ENCODE measurements at places on chromosomes 1 and 21.

- DNase-seq: peak; percentile 11
Observed at GRCh38 chr21:33839167-33839716, 76.4 kb downstream of the ATP5PO start.

- DNase-seq: no peak
Observed at GRCh38 chr21:24759348-24760075, 847.8 kb downstream of the MRPL39 start.

DNA sequence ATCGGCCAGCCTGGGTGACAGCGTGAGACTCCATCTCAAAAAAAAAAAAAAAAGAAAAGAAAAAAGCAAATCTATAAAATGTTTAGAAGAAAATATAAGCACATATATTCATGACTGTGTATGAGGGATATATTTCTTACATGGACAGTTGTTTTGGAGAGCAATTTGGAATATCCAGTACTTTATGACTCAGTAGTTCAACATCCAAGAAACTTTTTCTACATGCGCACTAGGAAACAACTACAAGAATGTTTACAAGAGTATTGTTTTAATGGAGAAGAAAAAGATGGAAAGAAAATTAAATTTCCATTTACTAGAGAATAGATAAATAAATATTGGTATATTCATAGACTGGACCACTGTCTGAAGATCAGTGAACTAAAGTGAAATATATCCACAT lies 77.5 kb downstream of the MAST2 start:
- no peak for DNase-seq

DNA sequence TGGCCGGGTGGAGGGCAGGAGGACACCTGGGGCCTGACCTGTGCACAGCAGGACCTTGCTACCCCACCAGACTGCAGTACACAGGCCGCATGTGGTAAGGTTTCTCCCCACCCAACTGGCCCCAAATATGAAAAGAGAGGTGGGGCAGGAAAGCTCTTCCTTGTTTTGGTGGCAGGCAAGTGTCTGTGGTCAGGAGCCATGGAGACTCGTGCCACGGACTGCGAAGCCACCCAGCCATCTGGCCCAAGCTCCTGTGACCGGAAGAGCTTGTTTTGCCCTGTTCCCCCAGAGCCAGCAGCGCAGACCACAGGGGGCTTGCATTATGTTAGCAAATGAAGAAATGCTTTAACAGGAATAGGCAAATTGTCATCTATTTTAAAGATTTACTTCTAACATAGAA lies 54.9 kb downstream of the OLIG1 start:
- DNase-seq: no peak

GRCh38 chr1:26265405-26265804 lies 14.5 kb upstream of the SH3BGRL3 start:
- no peak for DNase-seq

GRCh38 chr1:25206201-25206600 lies 26.1 kb downstream of the SYF2 start:
- DNase-seq: no peak

DNA sequence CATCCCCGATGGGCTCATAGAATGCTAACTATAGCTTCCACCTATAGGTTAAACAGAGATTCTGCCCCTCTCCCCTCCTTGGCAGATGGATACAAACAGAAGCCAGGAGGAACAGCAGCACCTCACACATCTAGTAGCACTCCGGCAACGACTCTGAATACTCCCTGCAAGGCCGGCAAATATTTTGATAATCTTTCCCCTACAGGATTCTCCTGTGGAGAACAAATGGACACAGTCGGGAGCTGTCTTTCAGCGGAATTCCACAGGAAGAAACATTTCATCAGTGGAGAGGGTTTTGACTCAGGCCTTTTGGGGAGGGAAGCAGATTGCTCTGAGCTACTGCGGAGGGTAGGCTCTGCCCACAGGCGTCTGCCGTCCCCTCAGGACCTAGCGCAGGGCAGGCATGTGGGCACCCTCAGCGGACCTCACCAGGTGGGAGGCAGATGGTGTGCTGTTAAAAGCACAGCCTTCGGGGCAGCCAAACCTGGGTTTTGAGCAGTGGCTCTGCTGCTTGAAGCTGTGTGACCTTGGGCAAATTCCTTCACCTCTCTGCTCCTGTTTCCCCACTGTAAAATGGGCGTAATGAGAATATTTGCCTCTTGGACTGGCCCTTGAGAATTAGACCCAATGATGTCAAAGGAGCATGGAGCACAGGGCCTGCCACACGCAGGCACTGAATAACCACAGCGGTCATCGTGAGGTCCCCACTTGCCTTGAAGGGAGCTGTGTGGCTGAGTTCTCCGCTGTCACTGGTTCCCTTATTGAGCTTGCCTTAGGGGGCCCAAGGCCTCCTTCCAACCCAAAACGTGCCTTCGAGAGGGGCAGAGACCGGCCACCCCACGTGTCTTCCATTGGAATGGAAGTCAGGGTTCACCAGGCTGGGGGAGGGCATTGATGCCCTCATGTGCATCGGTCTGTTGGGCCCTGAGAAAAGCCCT lies 19.2 kb upstream of the BCAR3 start:
- no peak for DNase-seq

- DNase-seq: no peak
Observed at GRCh38 chr1:109929588-109930251, 19.1 kb downstream of the CSF1 start.

DNA sequence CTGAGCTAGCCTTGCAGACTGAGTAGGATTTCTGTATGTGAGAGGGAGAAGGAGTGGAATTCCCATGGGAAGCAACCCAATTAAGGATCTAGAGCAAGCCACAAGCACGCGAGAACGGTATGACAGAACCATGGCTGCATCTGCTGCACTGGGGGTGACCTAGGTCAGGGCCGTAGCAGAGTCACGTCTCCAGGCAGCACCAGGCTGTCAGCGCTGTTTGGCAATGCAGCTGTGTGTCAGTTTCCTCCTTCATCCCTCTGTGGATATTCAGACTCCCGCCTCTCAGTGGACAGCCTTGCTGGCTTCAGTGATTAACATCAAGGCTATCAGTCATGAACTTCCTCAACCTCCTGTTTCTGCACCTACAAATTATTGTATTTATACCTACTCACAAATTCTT lies 118.1 kb upstream of the PPP2R5A start:
- DNase-seq: peak; percentile 26

All from femur (tissue), 1 donor.